ENCODE measurements at places on chromosomes 4 and X.

GRCh38 chr4:138831948-138832347 is 183.6 kb upstream of the NOCT start:
- no peak for DNase-seq

DNA sequence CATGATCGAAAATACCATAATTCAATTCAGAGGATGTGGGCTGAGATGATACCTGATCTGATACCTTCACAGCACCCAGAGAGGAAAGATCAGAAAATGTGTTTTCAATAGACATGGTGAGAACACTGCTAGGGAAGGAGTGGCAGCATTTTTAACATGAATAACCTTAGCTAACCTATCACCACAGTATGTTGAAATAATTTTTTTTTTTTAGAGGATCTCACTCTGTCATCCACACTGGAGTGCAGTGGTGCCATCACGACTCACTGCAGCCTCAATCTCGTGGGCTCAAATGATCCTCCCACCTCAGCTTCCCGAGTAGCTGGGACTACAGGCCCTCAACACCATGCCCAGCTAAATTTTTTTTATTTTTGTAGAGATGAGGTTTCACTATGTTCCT is 90.5 kb upstream of the RAPGEF2 start:
- no peak for DNase-seq

GRCh38 chrX:118571836-118572235 is 76.2 kb downstream of the DOCK11 start:
- no peak for DNase-seq

GRCh38 chr4:109079731-109080130 is 222.7 kb downstream of the COL25A1 start:
- no peak for DNase-seq

DNA sequence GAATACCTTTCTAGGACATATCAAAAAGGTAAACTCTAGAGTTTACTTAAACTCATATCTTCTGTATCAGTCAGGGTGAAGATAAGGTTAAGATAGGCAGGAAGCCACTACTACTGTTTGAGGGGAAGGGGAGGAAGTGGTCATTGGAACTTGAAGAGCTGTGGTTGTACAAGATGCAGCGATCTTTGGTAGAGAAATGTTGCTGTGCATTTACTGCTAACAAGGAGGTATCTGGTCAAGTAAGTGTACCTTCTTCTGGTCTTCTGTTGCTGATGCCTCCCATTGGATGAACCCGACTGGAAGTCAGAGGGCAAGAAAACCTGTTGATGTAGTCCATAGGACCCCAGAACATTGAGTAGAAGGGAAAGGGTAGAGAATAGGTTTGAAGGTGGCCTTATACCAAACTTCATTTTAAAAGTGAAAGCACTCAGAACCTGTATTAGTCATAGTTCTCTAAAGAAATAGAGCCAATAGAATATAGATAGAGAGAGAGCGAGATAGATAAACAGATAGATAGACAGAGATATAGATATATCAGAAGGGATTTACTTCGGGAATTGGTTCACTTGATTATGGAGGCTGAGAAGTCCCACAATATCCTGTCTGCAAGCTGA is 47.9 kb upstream of the TSPAN5 start:
- DNase-seq = no peak

DNA sequence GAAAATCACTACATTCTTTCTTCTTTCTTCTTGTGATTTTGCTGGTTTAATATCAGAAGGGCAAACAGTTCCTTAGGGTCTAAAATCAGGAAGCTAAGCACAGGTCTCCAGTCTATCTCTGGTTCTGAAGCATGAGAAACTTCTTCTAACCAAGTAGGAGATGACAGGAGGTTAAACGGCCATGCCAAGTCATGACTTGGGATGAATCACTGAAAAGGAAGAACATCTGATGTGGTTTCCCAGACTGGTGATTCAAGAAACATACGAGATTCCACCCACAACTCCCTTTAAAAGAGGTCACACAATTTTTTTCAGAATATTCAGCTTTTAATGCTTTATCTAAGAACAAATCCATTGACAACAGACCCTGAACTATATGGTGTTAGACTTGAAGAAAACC is 684.0 kb upstream of the PRKX start:
- DNase-seq = no peak

DNA sequence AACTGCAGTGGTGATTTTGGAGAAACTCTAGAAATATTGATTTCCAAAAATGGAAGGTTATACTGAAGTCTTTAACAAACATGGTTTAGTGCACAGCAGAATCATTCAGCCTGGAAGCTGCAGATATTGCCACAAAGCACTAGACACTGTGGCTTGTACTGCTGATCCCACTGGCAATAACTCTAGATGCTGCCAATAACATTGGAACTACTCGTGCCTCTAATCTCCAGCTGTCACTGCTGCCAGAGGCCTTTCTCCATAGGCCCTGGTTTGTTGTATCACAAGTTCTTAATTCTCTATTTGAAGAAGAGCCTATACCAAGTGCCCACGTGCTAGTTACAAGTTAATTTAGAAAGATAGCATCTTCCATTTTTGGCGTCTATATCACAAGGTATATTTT is 19.3 kb downstream of the DMP1 start:
- DNase-seq = no peak

Measured in HS-27A (cell line).